ENCODE measurements at places on chromosomes 11 and 22.

- DNase-seq = no peak
- no peaks in the 10 kb centered on the region for H3K27me3 ChIP-seq
- no peaks in the 10 kb centered on the region for H3K36me3 ChIP-seq
These were observed 71.8 kb downstream of the DSCAML1 start for GRCh38 chr11:117725048-117725734.

DNA sequence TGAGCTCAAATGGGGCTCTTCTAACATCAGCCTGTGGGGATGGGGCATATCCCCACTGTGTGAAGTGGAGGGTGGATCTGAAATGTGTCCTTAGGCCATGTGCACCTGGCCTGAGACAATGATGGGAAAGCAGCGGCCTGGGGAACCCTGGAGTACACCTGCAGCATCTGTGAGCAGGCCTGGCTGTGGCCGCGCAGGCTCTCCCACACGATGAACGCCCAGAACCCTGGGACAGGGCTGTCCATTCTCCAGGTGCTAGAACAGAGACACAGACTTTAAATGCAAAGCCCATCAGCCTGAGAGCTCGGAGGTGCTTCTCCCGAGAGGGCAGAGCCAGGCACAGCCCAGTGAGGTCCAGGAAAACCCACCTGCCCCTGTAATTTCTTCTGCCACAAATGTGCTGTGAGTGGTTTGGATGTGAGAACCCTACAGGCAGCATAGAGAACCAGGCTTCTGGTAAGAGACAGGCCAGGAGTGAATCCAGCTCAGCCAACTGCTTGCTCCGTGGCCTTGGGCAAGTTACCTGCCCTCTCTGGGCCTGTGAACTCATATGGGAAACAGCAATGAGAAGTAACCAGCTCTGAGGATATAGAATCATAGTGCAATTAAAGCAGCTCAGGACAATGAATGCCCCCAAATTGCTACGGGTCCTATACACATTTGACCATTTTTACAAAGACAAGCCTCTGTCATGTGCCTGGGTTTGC lies 167.9 kb downstream of the SHANK2 start:
- no peaks in the 10 kb centered on the region for H3K27me3 ChIP-seq
- no peak overlapping the region for H3K4me3 ChIP-seq
- no peak for DNase-seq
- H3K27ac ChIP-seq = no peak overlapping the region

GRCh38 chr11:34105079-34105956 lies at the start of gene NAT10:
Gene NAT10 (plus strand): TSS chr11:34105629. CDS start chr11:34108226, 2,597 bp downstream.
- H3K27ac ChIP-seq = peak within 1 kb of the TSS; percentile 94
- peaks cover 13% of the 10 kb centered on the region for H3K4me1 ChIP-seq
- DNase-seq = peak; percentile 99

DNA sequence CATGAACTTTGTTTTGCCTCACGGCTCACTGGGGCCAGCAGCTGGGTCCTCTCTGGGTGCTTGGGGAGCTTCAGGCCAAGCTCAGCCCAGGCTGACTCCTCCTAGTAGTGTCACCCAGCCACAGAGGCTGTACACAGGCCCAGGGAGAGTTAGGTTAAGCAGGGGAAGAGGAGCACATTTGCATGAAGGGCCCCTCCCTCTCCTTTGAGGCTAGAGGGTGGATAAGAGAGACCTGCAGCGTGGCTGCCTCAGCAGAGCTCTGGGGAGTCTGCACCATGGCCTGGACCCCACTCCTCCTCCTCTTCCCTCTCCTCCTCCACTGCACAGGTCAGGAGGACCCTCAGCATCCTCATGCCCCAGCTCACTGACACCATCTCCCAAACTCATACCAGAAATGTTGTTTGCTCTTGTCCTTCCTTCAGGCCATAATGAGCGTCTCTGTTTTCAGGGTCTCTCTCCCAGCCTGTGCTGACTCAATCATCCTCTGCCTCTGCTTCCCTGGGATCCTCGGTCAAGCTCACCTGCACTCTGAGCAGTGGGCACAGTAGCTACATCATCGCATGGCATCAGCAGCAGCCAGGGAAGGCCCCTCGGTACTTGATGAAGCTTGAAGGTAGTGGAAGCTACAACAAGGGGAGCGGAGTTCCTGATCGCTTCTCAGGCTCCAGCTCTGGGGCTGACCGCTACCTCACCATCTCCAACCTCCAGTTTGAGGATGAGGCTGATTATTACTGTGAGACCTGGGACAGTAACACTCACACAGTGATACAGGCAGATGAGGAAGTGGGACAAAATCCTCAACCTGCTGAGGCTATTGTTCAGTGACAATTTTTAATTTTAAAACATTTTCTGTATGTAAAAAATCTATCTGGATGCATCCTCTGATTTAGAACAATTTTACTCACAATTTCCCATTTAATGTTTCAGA lies 82.4 kb upstream of the VPREB1 start:
- no peak overlapping the region for H3K4me3 ChIP-seq
- H3K36me3 ChIP-seq = no peaks in the 10 kb centered on the region
- H3K4me1 ChIP-seq = no peaks in the 10 kb centered on the region
- H3K27me3 ChIP-seq = peaks cover 18% of the 10 kb centered on the region
- H3K27ac ChIP-seq = no peak overlapping the region

GRCh38 chr11:45805305-45806071 lies 539 bp downstream of the SLC35C1 start:
- peak overlapping the region; percentile 87 for H3K27ac ChIP-seq
- peak; percentile 2 for DNase-seq
- H3K4me3 ChIP-seq = peak overlapping the region; percentile 96
- no peaks in the 10 kb centered on the region for H3K27me3 ChIP-seq
- peaks cover 24% of the 10 kb centered on the region for H3K36me3 ChIP-seq

DNA sequence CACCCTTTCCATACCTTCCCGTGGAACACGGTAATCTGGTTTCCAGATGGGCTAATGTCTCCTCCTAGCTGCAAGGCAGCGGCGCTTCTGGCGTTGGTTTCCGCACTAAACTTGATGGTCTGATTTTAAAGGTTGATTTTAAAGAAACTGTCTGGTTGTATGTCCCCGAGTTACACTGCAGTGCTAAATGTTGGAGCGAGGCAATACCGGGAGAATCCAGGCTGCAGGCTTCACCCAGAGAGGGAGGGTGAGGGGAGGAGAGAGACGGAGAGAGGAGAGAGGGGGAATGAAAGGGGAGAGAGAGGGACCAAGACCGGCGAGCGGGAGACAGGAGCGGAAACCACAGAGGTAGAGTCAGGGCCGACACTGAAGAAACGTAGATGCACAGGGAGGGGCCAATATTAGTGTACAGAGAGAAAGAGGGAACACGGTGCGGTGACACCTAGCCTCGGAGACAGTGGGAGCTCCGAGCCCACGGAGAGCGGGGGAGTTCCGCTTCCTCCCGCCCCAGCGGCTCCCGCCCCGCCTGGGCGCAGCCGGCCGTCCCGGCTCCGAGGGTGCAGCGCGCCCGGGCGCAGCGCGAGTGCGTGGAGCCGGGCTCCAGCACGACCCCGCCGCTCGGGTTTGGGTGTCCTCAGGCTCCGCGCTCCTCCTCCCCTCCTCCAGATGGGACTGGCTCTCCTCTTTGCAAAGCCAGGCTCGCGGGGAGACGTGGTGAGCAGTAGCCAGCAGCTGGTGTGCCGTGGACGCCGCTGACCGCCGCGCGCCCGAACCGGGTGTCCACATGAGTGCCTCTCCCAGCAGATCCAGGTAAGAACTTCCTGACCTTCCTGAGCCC lies 71.9 kb upstream of the GRAMD1B start:
- H3K4me3 ChIP-seq = peak overlapping the region; percentile 58
- no peaks in the 10 kb centered on the region for H3K36me3 ChIP-seq
- peak overlapping the region; percentile 59 for H3K27ac ChIP-seq
- H3K27me3 ChIP-seq = peaks cover 5% of the 10 kb centered on the region

GRCh38 chr22:37662039-37662438 lies 3.5 kb downstream of the PDXP start:
- DNase-seq = no peak
- no peaks in the 10 kb centered on the region for H3K27me3 ChIP-seq
- H3K27ac ChIP-seq = peak overlapping the region; percentile 67
- peaks cover 25% of the 10 kb centered on the region for H3K36me3 ChIP-seq
- H3K4me1 ChIP-seq = peaks cover 67% of the 10 kb centered on the region
